Fibroblast of lung (primary cell): ENCODE measurements at places on chromosomes 12 and 14. TPM values are rescaled to one million over a fixed set of nuclear protein-coding genes. Genes with fewer than 3 reads are reported as not detected.

Gene EIF2S1
- 152 and 180 TPM in 2 replicates for total RNA-seq

Gene RERGL
- total RNA-seq = not detected in 2 replicates

Gene OR4E2
- total RNA-seq = not detected in 2 replicates

Gene COQ10A
- total RNA-seq = 6.4 and 9.1 TPM in 2 replicates

Gene KLHL28
- 9.2 and 9.7 TPM in 2 replicates for total RNA-seq

Gene ELK3
- 13.1 and 14.7 TPM in 2 replicates for total RNA-seq

Gene WNT1
- total RNA-seq = not detected in 2 replicates

Gene SLCO1B1
- total RNA-seq = not detected in 2 replicates
